Fibroblast of skin of left biceps (primary cell): ENCODE measurements at places on chromosomes 4 and X.
A peak's percentile ranks its signal among the peaks of the same experiment; 100 is the strongest.

GRCh38 chr4:88793475-88793874 is 95.8 kb upstream of the NAP1L5 start:
- no peak for DNase-seq

DNA sequence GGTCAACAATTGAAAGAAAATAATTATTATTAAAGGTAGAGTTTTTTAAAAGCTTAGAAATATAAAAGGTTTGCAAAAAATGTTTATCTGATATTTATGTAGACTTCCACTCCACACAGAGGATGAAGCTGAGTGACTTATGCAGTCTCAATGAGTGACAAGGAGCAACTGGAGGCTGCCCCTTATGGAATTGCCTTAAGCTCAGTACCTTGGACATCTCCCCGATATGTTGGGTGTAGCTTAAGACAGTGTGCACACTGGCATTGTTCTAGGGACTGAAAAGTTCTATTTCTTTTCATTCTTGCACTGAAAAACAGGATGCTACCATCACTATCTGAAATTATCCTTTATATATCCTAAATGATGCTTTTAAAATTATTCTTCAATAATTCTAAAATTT is 292.1 kb downstream of the PRDM5 start:
- no peak for DNase-seq

GRCh38 chrX:133661962-133662839 is 246.9 kb upstream of the GPC4 start:
- DNase-seq, result peak; percentile 33

DNA sequence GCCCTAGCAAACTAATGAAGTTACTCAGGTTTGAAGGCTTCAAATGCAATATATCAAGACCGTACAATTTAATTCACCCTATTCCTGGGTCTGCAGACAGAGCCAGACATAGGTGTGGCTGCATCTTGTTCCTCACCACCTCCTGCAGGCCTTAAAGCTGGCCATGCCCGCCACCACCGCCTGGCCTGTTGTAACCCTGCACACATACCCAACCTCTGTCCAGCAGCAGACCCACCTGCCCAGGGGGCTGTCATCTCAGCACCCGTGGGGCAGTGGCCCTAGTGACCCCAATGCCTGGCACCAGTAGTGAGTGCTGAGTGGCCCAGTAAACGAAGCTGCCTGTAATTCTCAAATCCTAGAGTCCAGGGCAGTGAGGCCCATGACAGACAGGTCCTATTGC is 40.7 kb downstream of the ZBTB49 start:
- no peak for DNase-seq

DNA sequence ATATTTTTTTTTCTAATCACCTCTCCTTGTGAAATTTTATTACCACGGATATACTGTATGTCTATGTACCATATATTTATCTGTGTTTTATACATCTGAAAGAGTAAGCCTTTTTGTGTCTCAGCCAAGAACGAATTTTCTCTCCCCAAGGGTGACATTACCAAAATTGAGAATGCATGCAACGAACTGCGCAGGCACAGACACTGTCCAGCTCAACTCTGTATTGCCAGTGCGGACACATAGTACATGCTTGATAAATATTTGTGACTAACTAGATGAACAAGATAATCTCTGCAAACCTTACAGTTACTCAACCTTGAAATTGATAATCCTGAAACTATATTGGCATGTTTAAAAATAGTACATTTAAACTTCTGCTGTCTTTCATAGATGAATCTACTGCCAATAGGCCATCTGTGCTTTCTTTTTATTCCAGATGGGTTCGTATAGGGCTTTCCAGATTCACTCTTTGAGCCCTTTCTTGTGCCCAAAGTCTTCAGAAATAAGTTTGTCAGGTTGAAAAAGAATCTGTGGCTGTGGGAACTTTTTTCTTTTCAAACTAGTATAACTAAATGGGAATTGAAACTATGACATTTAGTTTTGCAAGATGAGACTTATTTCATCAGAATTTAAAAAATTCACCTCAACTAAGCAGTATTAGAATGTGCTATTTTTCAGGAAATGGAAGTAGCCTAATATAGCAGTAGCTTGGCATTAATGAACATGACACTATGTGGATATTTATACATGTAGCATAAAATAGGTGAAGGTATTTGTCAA is 38.9 kb downstream of the DTHD1 start:
- no peak for DNase-seq

GRCh38 chr4:116088771-116089170 is 975.4 kb upstream of the NDST4 start:
- peak; percentile 17 for DNase-seq

DNA sequence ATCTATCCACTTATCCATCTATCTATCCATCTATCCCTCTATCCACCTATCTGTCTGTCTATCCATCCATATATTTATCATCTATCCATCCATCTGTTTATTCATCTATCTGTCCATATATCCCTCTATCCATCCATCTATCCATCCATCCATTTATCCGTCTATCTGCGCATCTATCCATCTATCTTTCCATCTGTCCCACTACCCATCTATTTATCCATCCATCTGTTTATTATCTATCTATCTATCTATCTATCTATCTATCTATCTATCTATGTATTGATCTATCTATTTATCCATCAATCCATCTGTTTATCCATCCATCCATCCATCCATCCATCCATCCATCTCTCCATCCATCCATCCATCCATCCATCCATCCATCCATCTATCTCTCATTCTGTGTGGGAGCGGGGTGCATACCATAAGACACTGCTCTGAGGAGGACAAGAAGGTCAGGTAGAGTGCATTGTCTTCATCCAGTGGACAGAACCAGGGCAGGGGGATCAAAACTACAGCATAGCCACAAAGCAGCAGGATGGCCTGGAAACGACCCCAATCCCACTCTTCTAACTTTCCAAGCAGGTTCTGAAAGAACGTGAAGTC is 53.2 kb upstream of the ENPP6 start:
- no peak for DNase-seq

DNA sequence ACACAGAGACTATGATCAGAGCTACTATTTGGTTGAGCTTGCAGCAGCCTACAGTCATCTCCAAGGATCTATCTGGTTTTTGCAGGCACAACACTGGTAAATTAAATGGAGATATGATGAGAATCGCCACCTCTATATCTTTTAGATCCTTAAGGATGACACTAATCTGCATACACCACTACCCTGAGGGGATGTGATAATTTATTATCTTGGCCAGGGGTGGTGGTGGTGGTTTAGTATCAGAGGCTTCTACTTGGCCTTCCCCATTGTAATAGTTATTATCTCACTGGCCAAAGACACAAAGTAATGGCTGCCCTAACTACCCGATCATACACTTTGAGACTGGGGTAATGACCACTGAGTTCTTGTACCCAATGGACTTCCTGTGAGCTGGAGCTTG is 21.2 kb downstream of the CCDC160 start:
- DNase-seq, result no peak

GRCh38 chrX:111090458-111090857 is 5.5 kb upstream of the PAK3 start:
- DNase-seq, result no peak

DNA sequence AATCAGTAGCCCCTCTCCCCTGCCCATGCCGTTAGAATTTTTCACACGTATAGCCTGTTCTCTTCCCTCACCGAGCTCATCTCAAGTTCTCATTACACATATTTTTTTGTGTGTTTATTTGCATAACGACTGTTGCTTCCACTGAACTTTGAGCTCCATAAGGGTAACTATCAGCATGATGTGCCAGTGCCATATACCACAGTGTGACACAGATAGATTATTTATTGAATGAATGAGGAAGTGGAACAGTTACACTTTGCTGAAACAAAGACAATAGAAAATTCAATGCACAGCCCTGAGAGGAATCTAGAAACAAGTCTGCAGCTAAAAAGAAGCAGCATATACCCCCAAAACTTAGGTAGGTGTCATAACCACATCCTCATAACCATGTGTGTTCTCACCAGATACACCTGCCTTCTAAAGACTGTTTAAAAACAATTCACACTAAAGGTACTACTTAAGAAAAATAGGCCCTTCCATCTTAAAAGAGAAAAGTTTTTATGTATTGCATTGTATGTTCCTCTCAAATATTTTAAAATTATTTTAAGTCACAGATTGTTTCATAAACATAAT is 389.9 kb downstream of the PACRGL start:
- no peak for DNase-seq

DNA sequence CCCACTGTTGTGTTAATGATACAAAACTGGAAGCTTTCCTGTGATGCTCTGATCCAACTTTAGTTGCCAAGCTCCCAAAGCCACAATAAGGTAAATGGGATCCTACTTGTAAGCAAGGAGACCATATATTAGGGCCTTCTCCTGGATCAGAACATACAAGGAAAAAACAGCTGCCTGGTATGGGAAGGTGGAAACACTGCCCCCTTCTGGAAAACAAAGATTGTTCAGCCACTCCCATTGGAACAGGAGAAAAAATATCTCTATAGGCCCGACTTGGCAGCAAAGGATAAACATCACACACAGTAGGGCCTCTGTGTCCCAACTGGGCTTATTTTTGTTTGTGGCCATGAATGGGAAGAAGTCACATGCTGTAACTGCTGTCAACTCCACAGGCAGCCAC is 166.5 kb downstream of the TBX22 start:
- DNase-seq, result no peak

- DNase-seq, result no peak
Measured at GRCh38 chrX:107706309-107706708, 69.3 kb downstream of the TSC22D3 start.

GRCh38 chr4:131258361-131258760 is 1890.7 kb upstream of the PCDH10 start:
- DNase-seq, result no peak

GRCh38 chrX:17415242-17415810 is 40.3 kb downstream of the NHS start:
- no peak for DNase-seq

DNA sequence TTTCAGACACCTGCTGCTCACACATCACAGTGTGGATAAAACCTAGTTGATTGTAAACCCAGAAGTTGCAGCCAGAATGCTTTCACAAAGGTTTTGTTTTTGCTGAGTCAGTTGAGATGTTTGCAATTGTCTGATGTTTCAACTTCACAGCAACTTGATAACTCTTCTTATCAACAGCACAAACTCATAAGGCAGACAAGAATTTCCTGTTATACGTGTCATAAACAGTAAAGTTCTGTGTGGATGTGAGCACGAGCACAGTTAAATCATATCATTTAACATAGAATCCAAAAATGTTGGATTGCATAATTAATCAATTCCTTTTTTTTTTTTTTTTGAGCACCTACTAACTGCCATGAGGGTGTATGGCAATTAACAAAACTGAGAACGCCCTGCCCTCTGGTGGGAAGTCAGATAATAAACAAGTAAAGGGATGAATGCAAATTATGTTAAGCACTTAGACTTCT is 512.2 kb downstream of the PDHA2 start:
- DNase-seq, result no peak

DNA sequence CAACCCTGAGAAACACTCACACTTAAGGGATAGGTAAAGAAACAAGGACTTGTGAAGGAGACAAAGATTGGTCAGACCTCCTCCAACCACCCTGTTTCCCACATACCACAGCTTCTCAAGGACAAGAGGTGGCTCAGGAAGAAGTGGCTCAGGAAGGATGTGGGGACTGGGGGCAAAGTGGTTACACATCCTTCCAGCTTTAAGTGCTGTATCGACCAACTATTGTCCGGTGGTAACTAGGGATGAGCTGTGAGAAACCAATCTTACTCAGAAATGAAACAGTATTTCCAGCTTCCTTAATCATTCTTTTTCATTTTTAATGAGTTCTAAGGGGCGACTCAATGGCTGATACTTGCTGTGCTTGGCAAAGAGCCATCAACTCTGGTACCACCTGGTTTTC is 8.5 kb upstream of the LHFPL1 start:
- DNase-seq, result no peak

GRCh38 chrX:15468036-15468435 is 25.1 kb downstream of the PIR start:
- no peak for DNase-seq

DNA sequence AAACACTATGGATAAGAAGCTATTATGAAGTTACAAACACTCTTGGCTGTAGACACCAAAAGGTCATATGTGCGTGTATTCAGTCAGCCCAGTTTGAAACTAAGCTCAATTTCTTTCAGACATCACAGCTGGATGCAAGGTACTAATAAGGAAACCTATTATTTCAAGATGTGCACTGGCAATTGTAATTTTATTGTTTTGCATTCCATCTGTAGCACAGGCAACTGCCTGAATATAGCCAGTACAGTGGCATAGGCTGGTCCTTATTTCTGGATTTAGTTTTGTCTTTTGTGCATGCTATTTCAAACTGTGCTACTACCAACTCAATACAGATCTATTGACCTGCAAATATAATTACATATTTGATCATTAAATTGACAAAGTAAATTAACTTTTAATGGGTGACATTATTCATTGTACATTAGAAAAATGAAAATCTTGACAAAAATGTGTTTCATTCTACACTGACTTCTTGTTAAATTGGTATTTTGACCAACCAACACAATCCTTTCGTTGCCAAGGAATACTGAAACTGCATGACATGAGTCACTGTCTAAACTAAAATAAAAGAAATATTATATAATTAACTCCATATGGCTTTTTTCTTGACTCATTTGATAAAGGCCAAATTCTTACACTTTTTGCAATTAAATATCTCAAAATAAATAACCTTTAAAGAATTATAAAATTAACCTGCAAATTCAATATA is 594.3 kb upstream of the ADGRL3 start:
- peak; percentile 53 for DNase-seq

DNA sequence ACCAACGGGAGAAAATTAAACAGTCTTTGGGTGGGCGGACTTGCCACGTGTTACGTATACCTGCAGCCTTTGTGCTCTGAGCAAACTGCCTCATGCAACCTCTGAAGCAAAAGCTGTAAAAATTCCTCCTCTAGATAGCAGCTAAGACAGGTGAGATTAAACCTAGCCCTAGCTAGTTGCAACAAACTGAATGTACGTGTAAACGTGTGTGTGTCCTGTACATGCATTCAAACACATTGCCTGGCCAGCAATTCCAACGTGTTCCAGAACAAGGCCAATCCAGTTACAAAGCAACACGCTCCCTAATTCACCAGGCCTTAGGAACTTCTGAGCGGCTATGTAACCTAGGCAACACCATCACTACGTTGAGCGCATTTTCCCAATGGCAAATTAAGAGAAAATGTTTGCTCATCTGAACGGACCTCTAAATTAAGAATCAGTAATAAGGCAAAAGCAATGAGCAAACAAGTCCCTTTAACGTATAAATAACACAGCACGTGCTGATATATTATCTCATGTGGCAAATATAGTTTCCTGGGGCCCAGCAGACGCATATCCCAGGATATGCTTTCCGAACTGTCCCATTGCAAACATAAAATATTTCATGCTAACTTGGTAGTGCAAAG is 792 bp downstream of the PPID start:
- no peak for DNase-seq

DNA sequence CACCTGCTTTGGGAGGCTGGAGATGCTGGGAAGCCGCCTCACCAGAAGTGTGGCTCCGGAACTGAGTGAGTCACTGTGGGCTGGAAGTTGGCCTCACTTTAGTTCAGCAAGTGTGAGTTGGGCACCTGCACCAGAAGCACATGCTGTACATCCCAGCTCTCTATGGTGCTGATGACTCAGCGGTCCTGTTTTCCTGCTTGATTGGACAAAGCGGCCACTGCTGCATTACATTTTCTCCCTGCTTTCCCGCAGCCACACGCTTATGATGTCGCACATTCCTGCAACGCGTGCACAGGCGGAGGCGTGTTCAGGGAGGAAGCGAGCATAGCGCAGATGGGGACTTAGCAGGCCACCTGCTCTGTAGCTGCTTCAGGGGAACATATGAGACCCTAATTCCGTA is 26.7 kb upstream of the CLDN34 start:
- no peak for DNase-seq
